ENCODE measurements at places on chromosomes 6 and 20.

- no peak for DNase-seq
These were observed 106.6 kb downstream of the VEGFA start for GRCh38 chr6:43876602-43877001.

- DNase-seq = no peak
These were observed 18.2 kb upstream of the ANGPT4 start for GRCh38 chr20:934186-934840.

DNA sequence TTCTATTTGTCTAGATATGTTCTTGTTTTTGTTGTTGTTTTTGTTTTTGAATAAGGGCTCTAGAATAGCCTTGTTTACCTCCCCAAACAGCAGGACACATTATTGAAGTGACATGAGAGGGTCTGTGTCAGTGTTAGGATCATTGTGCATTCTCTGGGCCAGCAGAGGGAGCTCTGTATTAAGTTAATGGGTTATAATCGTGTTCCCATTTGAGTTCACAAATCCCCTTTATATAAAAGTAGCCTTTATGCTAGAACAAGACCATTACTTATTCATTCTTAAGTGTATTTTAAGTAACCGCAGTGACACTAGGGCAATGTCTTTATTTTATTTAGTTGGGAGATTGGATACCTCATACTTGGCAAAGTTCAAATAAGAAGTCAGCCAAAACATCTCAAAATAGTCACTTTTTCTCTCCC is 44.8 kb downstream of the STK4 start:
- peak; percentile 26 for DNase-seq

GRCh38 chr6:35425284-35425683 is 26.9 kb upstream of the FANCE start:
- no peak for DNase-seq

- no peak for DNase-seq
These were observed 134.7 kb downstream of the GPR63 start for GRCh38 chr6:96702626-96703025.
